Calu3 (cell line): ENCODE measurements at places on chromosomes 5 and 9. TPM values are rescaled to one million over a fixed set of nuclear protein-coding genes. Genes with fewer than 3 reads are reported as not detected.

PIP5KL1 gene
- 0.17 and 1.1 TPM in 2 replicates for total RNA-seq

PIP5K1B gene
- total RNA-seq = 8.6 and 9.0 TPM in 2 replicates

SREK1IP1 gene
- total RNA-seq = 16.4 and 20.2 TPM in 2 replicates

CARD9 gene
- 1.2 and 1.6 TPM in 2 replicates for total RNA-seq

FGF10 gene
- not detected in 2 replicates for total RNA-seq

TGFBI gene
- 41.4 and 95.2 TPM in 2 replicates for total RNA-seq

DCAF10 gene
- total RNA-seq = 5.7 and 6.2 TPM in 2 replicates

CDK5RAP2 gene
- total RNA-seq = 40.7 and 43.1 TPM in 2 replicates

SLC22A4 gene
- total RNA-seq = 3.0 and 3.1 TPM in 2 replicates

AGPAT2 gene
- total RNA-seq = 40.4 and 45.4 TPM in 2 replicates

- DNase-seq = no peak
These were observed 71.7 kb upstream of the TRIO start for GRCh38 chr5:14071433-14071832.

- DNase-seq = no peak
These were observed 246.6 kb upstream of the ANKRD55 start for GRCh38 chr5:56479696-56480077.

- DNase-seq = no peak
These were observed 117.0 kb downstream of the NXNL2 start for GRCh38 chr9:88651682-88652633.

GRCh38 chr5:11540112-11540511 lies 364.1 kb downstream of the CTNND2 start:
- DNase-seq = no peak

GRCh38 chr5:117812861-117813260 lies 1175.5 kb downstream of the DTWD2 start:
- DNase-seq = no peak

- DNase-seq = no peak
These were observed 63.7 kb downstream of the CXXC5 start for GRCh38 chr5:139711906-139712224.

GRCh38 chr5:14816999-14817761 lies 54.4 kb downstream of the ANKH start:
- DNase-seq = no peak

DNA sequence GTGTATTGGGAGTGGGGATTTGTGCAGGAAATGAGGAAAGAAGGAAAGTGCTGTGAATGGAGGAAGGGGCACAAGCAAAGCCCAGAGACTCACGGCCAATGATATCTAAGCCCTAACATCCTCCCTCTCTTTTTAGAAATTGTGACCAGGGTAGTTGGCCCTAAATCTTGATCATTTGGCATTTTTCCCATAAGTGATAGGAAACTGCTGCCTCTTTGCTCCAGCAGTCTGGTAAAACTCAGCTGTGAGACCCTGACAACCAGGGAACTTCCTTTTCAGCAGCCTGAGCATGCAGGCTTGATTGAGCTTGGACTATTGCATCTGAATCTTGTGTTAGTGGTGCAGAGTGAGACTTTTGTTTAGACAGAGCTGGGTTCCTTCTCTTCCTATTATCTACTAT lies 9.6 kb upstream of the ADRB2 start:
- no peak for DNase-seq

- DNase-seq = no peak
These were observed 160.5 kb downstream of the FGF18 start for GRCh38 chr5:171579976-171580411.

- DNase-seq = no peak
These were observed 45.1 kb downstream of the BNC2 start for GRCh38 chr9:16825331-16825725.

DNA sequence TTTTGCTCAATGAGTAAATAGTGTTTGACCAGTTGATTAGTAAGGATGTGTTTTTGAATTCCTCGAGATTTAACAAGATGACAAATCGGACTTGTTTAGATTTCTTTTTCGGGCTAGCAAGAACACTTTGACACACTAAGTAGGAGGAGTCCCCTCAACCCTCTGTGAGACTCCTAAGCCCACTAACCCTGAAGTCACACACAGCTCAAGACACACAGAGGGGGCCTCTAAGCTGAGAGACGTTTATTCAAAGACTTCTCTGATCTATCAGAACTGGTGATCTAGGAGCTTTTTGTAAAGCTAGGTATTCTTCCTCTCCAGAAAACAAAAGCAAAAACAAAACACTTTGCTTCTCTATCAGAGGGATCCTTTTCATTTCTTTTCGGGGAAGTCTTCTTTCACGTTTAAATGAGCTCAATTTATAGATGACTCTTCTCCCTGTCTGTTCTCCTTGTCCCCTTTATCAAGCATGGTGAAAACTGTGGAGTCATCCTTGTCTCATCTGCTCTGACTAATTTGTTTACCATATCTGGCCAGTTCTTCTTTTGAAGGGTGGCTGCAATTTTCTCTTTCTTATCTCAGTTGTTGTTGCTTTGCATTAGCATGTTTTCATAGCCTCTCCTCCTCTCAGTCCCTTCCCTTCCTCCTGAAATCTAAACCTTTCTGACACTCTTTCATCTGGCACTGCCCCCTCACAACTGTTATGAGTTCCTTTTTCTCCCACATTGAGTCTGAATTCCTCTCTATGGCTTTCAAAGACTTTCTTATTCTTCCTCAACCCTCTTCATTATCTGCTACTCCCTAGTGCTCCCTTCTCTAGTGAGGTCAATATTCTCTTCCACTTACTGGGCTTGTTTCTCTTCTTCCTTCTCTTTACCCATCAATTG lies 68.5 kb upstream of the RAI14 start:
- DNase-seq = no peak

GRCh38 chr5:95043234-95043633 lies 241.7 kb downstream of the MCTP1 start:
- no peak for DNase-seq

DNA sequence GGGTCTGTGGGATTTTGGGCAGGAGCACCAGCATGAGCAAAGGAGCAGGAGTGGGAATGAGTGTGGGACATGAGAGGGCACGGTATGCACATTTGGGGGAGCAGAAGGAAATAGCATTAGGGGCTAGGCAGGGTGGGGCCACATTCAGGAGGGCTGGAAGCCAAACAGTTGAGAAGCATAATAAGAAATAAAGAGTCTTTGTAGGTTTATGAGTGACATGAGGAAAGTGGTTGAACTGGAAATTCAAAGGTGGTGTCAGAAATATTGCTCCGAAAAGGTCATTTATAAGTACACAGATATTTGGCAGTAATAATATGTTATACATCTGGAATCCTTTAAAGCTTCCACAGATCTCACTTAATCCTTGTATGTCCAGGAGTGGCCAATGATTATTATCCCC lies 26.4 kb downstream of the ARHGEF28 start:
- DNase-seq = peak; percentile 64

GRCh38 chr5:179732918-179733771 lies 523 bp downstream of the MAML1 start:
- peak; percentile 54 for DNase-seq

DNA sequence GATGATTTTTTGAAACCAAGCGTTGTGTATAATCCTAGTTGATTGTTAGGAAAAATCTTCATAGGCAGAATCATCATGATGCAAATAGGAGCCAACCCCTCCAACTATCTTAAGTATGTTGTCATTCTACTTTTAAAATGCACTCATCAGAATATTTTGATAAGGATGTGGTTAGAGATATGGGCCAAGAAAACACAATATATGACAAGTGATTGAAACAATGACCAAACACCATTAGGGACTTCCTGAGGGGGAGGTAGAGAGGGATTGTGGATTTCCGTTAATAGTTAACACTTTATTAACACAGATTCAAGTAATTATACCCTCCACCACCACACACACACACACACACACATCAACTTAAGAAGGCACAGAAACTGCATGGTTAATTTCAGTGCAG lies 143.3 kb downstream of the ARSB start:
- no peak for DNase-seq

GRCh38 chr5:151935135-151935695 lies 10.6 kb upstream of the GLRA1 start:
- no peak for DNase-seq

DNA sequence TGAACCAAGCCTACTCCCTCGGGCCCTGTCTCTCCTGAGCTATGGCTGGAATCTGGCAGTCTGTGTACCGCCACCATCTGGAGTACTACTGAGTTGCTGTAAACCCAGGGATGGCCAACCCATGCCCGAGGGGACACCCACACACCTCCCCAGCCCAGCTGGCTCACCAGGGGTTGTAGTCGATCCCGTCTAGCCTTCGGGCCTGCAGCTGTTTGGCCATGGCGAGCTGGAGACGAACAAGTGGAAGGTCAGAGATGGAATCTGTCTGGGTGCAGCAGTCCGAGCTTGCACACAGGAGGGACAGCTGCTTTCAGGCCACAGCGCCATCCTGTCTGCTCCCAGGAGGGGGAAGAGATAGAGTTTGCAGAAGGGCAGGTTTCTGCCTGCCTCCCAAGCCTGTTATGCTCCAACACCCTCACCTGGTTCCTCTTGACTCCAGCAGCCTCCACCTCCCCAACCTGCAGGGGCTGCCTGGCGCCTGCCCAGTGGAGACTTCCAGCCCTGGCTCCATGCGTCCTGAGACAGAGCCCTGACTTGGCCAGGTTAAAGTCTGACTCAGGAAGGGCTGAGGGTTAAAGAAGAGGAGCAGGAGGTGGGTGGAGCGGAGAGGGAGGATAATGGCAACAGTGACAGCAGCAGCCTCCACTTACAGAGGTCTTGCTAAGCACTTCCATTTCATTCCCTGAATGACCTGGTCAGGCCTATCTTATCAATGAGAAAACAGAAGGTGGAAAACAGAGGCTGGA lies 15.8 kb upstream of the SPOUT1 start:
- no peak for DNase-seq
